ENCODE measurements at places on chromosomes 4 and X.

- no peak for DNase-seq
Observed at GRCh38 chr4:38611676-38612075, 52.3 kb upstream of the KLF3 start.

DNA sequence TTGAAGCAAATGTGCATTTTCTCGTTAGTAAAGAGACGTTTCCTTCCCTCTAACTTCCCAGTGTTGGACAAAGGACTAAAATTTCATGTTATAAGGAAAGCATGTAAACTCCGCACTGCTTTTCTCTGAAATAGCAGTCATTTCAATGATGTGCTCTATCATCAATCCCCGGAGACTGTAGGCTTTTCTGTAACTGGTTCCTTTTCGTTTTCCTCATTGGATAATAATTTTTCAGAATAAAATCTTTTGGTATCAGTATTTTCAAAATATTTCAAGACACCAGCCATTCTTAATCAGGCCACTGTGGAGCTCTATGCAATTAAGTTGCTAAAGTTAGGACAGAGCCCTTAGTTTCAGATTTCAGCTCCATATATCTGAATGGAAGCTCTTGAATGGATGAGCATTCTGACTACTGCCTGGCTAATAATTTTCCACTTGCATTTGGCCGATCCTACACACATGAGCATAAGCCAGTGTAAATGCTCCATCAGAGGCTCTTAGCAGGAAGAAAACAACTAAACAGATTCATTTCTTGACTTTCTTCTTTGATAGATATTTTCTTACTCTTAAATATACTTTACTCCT is 157.7 kb downstream of the CHIC2 start:
- DNase-seq: no peak

DNA sequence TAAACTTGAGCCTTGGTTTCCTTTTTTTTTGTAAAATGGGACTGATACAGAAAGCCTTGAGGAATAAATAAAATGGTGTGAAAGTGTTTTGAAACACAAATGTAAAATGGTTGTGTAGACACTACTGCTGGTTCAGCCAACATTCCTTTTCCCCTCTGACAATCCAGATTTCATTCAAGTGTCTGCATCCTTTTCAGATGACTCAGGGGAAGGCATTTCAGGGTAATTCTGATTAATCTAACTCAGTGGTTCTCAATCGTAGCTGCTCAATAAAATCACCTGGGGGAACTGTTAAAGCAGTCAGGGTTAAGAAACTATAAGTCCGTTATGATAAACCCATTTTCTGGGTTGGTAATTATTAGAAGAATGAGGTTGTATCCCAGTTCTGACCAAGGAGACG is 4.6 kb downstream of the ARHGAP10 start:
- DNase-seq: no peak

- DNase-seq: no peak
Observed at GRCh38 chr4:8582941-8583654, 2.9 kb downstream of the GPR78 start.

- DNase-seq: no peak
Observed at GRCh38 chr4:71429106-71429505, 90.3 kb downstream of the SLC4A4 start.

DNA sequence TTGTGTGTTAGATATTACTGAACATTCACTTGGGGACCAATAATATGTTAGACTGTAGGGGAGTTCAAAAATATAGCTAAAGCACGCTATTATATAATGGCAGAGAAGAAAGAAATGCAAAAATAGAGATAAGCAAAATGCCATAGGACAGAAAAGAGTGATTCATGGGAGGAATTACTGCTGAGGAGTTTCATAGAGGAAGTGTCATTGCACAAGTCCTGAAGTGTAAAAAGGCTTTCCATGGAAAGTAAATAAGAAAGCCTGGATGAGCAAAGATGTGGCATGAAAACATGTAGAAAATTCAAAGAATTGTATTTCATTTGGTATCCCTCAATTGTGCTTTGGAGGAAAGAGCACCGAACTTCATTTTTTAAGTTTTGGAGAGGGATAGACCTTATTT is 14.5 kb downstream of the HMGB2 start:
- DNase-seq: no peak

- DNase-seq: no peak
Observed at GRCh38 chr4:152515678-152516077, 20.2 kb downstream of the FBXW7 start.

DNA sequence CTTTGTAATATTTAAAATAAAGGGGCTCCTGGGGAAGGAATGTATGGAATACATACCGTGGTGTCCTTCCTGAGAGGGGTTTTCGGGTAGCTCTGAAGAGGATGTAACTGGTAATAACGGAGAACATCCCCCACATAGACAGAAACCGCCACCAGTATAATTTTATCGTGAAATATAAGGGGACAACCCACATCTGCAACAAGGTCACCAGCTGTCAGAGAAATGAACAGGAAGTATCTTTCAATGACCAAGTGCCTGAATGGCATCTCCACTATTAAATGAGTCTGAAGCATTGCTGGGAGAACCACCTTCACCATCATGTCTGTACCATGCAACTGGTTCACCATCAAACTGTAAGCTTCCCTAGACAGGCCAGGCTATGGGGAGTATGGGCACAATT is 31.7 kb downstream of the RNF175 start:
- no peak for DNase-seq

DNA sequence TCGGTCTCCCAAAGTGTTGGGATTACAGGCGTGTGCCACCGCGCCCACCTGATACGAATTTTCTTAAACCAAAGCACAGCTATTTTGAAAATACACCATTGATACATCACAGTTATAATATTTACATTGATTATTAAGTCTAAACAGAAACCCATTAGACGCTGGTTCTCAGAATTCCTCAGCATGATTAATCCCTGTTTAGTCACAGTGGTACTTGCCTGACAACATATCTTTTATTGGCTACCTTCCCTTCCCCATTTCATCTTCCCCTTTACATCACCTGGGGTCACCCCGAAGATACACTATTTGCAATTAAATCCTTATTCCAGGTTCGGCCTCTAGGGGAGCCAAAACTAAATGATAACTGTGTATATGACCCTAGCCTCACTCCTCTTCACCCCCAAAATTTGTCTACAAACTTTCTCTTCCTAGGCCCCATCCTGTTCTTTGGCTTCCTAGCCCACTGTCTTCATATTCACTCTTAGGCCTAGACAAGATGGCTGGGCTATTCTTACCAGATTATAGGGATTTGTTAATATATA is 36.8 kb upstream of the IL1RAPL1 start:
- DNase-seq: no peak

DNA sequence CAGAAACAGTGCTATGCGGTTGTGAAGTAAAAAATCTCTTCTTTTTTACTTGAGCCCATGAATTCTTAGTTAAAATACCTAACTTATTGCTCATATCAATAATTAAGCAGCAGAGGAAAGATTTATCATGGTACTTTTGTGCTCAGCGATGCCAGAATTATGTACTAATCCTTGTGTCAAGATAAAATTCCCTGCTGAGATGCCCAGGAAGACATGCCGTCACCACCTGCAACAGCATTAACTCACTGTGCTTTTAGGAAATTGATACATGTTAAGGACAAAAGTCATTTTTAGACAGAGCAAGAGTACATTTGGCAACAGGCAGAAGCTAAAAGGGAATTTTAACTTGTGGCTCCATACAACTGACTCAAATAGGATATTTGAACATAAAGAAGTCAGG is 138.9 kb downstream of the NPNT start:
- no peak for DNase-seq

DNA sequence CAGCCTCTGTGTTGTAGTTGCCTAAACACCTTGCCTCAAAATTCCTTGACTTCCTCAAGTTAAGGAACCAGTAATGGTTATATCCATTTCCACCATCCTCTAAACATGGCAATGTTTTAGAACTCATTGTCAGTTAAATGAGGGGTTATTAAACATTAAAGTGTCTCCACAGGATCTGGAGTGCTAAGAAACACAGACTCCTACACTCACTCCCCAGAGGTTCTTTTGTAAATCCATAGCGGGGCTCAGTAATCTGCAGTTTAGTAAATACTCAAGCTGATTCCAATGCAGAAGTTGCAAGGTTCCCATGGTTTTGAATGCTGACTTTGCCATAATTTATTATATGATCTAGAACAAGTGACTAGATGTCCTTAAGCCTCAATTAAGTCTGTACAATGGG is 245.5 kb downstream of the GPAT3 start:
- no peak for DNase-seq

GRCh38 chr4:2141762-2142451 is 82.8 kb downstream of the NAT8L start:
- no peak for DNase-seq

DNA sequence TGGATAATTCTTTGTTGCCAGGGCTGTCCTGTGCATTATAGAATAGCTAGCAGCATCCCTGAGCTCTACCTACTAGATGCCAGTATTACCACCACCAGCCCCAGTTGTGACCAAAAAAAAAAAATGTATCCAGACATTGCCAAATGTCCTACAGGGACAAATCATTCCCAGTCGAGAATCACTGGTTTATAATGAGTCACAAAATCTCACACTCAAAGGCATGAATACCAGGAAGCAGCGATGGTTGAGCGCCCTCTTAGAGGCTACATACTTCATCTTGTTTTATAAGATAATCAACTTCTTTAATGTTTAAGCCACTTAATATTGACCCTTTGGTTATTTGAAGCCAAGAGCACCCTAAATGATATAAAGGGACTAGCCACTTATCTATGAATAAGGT is 297.3 kb downstream of the DHX15 start:
- DNase-seq: no peak

GRCh38 chr4:175953960-175954521 is 111.6 kb upstream of the WDR17 start:
- no peak for DNase-seq

GRCh38 chr4:143224255-143224654 is 39.5 kb downstream of the USP38 start:
- DNase-seq: no peak

- DNase-seq: no peak
Observed at GRCh38 chr4:110154582-110154981, 43.8 kb downstream of the ELOVL6 start.

- DNase-seq: no peak
Observed at GRCh38 chr4:71441186-71442169, 102.7 kb downstream of the SLC4A4 start.

DNA sequence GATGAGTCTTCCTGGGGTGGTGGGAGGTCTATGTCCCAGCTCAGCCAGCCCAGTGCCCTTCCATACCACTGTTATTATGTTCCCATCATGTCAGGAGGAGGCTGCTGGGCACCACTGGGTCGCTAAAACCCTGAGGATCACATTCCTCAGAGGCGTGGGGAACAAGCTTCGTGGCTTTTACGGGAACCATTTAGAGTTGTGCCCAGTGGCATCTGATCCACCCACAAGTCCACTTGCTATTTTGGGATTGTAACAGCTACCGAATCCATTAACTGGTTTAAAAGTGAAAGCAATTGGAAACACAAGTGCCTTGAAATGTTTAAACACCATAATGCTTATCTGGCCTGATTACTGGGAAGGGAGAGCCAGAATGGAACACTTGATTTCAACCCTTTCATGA is 13.1 kb upstream of the CCKAR start:
- no peak for DNase-seq

- no peak for DNase-seq
Observed at GRCh38 chr4:21716531-21716930, 232.0 kb downstream of the KCNIP4 start.

DNA sequence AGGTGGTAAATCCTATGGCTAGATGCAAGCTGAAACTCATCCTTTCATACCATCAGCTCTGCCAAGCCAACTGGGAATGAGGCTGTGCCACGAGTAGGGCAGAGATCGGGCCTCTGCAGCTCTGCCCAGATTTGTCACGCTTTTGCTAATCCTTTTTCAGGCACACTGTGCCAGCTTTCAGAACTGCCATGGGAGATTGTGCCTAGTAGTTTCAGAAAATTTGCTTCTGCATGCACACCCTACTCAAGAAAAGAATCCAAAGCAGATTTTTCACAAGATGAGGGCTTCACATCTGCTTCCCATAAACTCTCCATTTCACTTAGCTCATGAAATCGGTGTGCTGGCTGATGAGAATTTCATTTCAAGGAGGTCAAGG is 3.3 kb upstream of the ADH7 start:
- DNase-seq: no peak

- DNase-seq: no peak
Observed at GRCh38 chr4:80097400-80098177, 24.6 kb upstream of the ANTXR2 start.

- DNase-seq: no peak
Observed at GRCh38 chr4:181289198-181289597, 954.0 kb upstream of the TENM3 start.

DNA sequence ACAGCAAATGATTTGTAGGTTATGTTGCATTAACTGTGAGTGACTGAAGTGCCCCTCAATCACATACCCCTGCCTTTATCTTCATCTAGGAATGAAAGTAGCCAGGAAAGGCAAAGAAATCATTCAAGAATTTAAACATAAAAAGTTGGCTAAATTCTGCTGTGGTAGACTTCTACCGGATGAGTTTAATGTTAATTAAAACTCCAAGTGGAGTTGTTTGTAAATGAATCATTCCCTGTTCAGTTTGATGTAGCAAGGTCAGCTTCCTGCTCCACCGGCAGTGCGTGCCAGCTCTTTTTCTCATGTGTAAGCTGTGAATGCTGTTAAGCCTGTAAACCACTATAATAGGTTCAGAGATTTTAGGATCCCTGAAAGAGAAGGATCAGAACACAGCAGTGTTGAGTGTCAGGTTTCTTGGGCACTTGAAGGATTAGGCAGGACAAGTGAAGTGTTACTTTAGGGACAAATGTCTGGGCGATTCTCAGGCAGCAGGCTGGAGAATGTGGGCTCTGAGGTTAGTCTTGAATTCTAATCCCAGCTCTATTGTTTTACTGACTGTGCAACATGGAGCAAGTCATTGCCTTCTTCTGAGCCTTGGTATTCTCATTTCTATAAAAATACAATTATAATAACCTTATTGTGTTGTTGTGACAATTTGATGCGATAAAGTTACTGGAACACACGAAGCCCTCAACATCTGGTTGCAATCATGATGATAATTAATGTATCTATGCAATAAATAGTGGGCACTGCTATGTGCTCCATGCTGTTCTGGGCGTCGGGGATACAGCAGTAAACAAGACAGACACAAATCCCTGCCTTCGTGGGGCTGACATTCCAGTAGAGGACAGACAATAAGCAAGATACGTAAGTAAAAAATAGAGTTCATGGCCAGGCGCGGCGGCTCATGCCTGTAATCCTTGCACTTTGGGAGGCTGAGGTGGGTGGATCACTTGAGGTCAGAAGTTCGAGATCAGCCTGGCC is 112.0 kb downstream of the SHROOM3 start:
- no peak for DNase-seq

- no peak for DNase-seq
Observed at GRCh38 chr4:33537527-33537926, 2706.8 kb downstream of the ARAP2 start.

DNA sequence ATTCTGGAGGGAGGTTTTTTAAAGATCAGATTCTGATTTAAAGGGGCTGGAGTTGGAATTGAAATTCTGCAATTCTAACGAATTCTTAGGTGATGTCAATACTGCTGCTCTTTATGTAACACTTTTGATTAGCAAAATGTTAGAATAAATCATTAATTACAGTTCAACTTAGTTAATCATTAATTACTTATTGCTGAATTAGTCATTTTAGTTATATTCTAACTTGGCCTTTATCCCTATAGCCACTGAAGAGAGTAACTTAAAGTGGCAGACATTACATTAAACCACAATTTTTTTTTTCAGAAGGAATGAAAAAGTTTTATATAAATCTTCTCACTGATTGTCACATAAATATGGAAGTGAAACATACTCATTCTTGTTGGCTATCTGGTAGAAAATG is 206.6 kb upstream of the ITM2A start:
- no peak for DNase-seq

- DNase-seq: no peak
Observed at GRCh38 chr4:165684177-165684805, 188.7 kb upstream of the TLL1 start.
